Mucosa of gallbladder (tissue), 1 donor: ENCODE measurements at places on chromosomes 5 and 9. TPM values are rescaled to one million over a fixed set of nuclear protein-coding genes. Genes with fewer than 3 reads are reported as not detected.

The SLC2A6 gene
- 18.4 TPM for total RNA-seq

The JAKMIP2 gene
- total RNA-seq = 1.8 TPM

The PAEP gene
- total RNA-seq = not detected

The SLC27A6 gene
- total RNA-seq = 0.60 TPM

The ITK gene
- 6.0 TPM for total RNA-seq

The PTPRD gene
- total RNA-seq = 35.9 TPM

The RASGEF1C gene
- total RNA-seq = 1.1 TPM

DNA sequence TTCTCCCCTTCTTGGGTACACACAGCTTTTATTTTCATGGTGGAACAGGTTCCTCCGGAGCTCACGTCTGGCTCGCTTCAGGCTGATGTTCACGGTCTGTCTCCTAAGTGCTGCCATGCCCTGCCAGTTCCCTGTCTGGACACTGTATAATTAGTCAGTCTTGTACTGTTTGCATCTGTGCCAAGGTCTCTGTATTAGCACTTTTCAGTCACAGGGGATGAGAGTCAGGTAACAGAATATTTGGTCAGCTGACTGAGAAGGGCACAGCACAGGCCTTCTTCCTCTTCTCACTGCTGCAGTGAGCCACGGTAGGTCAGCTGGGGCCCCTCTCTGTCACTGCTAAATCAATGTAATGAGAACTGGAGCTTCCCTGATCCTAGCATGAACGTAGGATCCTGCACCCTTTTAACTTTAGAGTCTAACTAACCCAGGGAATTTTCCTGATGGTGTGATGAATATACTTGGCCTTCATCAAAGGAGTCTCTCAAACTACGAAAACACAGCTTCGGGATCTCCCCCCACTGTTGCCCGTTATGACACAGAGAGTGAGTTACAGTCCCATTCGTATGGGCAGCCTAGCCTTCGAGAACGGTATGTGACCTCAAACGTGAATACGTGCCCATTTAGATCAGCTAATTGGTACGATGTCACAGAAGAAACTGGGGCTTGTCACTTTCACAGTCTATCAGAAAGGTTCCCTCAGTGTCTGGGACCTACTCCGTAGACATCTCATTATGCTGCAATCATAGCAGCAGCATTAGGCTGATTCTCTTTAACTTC lies 354.1 kb upstream of the RFX3 start:
- no peak for DNase-seq

DNA sequence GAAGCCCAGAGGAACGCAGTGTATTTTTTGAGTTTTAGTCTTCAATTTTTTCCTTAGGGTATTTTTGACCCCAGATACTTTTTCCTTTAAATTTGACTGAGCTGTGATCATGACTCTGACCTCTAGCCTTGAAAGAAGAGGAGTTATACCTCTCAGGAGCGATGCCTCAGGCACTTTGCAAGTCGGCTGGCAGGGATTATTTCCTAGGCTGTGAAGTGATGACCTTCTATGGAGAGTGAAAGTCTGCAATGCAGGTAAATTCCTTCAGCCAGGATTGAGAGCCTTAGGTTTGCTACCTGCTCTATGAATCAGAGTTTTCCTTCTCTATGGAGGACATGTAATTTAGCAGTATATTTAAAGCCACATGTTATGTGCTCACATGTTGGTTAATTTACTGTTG lies 10.8 kb upstream of the NUDT12 start:
- no peak for DNase-seq

DNA sequence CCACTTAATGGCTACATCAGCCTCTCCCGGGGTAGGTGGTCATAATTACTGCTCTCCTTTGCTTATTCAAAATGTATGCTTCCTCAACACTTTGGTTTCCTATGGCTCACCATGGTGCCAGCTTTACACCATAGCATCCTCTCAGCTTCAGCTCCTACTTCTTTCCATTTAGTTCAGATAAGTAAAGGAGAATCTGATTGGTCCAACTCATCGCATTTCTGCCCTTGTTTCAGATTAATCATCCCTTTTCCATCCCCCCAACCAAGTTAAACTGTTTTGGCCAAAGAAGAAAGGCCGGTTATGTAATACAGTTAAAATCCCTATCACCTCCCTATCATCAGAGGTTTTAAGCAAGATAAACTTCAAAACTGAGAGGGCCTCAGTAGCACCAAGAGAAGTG lies 130.5 kb downstream of the CETN3 start:
- no peak for DNase-seq

- DNase-seq = peak; percentile 74
Measured at GRCh38 chr9:76049341-76049740, 158.9 kb downstream of the PCSK5 start.

DNA sequence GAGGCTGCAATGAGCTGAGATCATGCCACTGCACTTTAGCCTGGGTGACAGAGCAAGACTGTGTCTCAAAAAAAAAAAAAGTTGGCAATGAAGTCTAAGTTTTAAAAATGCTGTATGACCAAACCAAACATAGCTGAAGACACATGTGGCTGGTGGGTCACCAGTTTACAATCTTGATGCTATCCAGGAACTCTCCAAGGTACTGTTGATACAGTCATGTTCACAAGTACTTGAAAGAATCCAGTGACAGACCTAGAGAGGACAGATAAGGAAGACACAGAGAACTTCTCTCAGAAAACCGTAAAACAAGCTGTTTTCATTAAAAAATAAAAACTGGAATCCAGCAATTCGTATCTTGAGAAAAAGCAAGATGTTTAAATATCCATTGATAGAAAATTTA lies 95.7 kb downstream of the ACTBL2 start:
- no peak for DNase-seq

- DNase-seq = peak; percentile 34
Measured at GRCh38 chr9:20989923-20990341, 41.5 kb downstream of the HACD4 start.

- no peak for DNase-seq
Measured at GRCh38 chr5:72364951-72365350, 44.8 kb downstream of the PTCD2 start.

DNA sequence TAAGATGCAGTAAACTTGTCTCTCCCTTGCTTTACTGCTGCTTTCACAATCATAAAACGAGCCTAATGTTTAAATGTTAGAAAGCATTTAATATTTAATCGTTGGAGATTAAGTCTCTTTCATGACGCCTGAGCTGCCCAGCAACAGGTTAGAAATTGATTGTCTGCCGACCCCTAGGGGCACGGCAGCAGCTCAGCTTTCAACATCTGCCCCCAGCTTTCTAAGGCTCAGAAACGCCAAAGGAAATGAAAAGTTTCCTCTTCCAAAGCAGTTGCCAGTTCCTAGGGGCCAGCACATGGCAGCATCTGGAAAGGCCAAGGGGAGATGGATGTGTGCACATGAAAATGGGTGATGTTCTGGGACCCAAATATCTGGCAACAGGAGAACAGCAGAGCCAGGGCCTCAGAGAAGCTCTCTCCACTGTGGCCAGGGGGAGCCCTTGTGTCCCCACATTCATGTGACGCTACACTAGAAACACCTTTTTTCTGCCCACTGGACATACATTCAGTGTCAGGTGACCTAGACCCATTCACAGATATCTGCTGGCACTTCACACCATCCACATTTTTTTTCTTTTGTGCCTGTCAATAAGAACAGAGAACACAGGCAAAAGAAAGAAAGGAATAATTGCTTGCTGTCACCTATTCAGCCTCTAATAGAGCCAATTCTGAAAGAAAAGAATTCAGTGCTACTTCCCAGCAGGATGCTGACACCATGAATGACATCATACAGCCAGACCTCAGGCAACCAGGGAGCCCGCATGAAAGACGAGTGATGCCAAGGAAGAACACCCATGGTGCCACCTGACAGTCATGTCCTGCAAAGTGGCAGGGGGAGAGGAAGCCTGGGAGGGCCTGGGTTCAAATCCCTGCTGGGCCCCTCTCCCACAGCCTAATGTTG lies 205.0 kb upstream of the TAS2R1 start:
- DNase-seq = no peak
